AG10803 (cell line): ENCODE measurements at places on chromosomes 11 and 22.

- DNase-seq, result no peak
These were observed 4.0 kb downstream of the A4GALT start for GRCh38 chr22:42716649-42717127.

DNA sequence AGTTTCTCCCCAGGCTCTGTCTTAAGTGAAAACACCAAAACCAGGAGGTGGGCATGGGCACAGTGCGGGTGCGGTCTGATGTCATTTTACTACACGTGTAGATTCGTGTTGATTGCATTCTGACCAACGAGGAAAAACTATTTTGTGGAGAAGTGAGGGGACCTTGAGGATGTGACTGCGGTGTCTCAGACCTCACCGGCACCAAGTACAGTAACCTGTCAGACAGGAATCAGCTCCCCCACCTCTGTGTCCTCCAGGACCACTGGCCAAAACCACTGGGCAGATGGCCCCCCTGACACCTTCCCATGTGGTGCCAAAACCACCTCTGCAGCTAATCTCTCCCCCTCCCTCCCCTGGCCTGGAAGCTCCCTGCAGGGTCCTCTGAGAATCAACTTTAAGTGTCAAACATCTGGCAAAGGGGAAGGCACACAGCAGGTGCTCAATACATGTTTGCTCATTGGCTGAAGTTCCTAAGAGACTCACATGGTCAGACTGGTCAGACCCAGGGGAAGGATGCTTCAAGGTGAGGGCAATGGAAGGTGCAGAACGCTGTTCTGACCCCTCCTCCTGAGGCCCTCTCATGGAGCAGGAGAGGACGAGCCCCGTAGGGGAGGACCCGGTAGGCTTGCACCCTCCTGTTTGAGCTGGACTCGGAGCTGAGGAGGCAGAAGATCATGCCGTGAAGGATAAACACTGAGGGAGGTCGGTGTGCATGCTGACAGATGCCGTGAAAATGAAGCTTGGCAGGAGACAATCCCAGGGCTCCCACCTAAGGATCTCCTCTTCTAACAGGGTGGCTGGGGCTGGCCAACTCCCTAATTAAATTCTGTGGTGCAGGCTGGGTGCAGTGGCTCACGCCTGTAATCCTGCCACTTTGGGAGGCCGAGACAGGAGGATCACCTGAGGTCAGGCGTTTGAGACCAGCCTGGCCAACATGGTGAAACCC lies 129.9 kb downstream of the MPPED1 start:
- no peak for DNase-seq

- no peak for DNase-seq
These were observed 27.9 kb downstream of the PRMT3 start for GRCh38 chr11:20415432-20415831.

DNA sequence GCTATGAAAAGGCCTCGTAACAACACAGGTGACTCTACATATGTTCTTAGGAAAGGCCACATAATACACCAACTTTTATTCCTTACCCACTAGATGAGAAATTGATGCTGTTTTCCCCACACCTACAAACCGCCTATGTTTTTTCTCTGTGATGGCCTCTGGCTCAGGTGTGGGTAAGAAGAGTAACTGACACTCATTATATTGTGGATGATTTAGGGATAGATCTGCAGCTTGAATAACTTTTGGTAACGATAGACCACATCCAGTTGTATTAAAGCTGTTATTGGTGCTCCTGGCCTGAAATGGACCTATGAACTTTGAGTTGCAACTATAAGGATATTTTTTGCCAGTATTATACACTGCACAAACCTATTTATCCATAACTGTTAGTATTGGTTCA lies 3.6 kb downstream of the LDHA start:
- no peak for DNase-seq

DNA sequence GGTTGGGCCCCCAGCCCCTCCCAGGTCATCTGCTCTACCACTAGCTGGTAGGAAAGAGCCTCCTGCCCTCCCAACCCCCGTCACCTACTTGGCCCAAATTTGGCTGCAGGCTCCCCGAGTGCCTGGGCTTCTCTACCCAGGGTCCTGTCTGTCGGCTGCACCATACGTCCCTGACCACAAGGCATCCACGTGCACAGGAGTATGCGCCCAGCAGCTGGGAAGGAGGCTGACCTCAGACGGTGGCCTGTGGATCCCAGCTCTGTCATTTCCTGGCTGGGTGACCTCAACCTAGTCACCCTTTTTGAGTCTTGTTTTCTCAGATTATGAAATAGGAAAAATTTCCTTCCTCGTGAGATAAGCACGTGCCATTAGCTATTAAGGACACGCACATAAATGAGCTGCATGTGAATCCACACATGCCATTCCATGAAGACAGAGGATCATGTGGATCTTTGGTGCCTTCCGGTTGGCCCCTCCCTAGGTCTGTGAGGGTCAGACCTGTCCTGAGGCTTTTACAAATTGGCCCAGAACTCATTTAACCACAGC lies 13.7 kb downstream of the CYB561A3 start:
- no peak for DNase-seq

- peak; percentile 29 for DNase-seq
These were observed 32.2 kb upstream of the ARFGAP3 start for GRCh38 chr22:42889304-42889703.

DNA sequence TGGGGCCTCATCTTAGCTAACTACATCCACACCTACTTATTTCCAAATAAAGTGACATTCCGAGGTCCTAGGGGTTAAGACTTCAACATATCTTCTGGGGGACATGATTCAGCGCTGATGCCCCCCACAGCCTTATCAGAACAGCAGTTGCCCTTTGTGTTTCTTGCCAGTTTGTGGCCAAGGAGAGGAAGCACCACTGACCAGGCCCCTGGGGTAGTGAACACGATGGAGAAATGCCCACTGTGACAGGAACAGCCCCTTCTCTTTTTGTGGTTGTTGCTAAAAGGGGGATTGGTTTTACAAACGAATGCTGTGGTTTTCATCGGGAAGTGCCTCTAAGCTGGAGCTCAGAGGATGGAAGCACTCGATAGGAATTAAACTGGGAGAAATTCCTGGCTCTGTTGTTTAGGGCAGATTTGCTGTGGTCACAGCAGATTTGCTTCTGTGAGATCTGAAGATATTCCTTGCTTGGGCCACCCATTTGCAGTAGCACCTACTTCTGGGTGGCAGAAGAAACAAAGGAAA lies 88.8 kb downstream of the ABTB2 start:
- no peak for DNase-seq

DNA sequence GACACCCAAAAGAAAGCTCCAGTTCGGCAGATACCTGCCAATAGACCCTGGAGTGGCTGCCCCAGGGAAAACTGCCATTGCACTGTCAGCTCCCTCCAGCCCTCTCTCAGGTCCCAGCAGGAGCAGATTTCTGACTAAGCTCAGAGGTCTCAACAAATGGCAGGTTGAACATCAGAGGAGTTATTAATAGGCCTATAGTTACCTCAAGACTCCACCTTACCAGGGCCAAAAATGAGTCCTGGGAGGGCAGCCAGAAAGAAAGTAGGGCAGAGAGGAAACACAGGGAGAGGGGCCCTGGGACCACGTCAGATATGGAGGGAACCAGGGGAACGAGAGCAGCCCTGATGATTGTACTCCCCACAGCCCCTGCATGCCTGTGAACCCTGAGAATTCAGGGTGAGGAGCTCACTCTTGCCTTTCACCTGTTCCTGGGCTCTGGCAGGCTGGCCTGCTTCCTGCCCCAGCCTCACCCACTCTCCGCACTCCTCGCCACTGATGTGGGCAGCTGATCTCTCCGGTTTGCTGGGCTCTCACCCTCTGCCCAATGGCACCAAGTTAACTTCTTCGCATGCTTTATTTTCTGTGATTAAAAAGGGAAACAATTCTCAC lies 4.3 kb upstream of the RGL4 start:
- DNase-seq, result no peak
